Stimulated activated CD4-positive, alpha-beta T cell treated with anti-CD3 and anti-CD28 coated beads, Interleukin-12 subunit alpha, Interleukin-12 subunit beta, amount 100 ng/mL, for 24 hours (primary cell): ENCODE measurements at places on chromosomes 2 and 18.

DNA sequence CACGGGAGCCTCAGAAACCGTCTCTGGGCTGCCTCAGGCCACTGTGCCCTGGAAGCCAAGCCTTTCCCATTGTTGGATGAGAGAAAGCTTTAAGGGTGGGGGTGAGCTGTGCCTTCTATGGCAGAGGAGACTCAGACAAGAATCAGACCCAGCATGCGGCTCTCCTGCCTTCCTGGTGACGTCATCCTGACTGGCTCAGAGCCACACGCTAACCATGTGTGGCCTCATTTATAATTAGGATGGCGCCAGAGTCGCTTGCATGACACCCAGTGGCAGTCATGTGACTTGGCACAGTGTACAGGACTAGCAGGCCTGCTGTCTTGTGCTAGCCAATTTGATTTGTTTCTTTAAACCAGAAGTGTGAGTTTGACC is 99.1 kb downstream of the SH3BP4 start:
- no peak for DNase-seq

- DNase-seq, result no peak
Measured at GRCh38 chr2:148046802-148047201, 25.9 kb downstream of the MBD5 start.

DNA sequence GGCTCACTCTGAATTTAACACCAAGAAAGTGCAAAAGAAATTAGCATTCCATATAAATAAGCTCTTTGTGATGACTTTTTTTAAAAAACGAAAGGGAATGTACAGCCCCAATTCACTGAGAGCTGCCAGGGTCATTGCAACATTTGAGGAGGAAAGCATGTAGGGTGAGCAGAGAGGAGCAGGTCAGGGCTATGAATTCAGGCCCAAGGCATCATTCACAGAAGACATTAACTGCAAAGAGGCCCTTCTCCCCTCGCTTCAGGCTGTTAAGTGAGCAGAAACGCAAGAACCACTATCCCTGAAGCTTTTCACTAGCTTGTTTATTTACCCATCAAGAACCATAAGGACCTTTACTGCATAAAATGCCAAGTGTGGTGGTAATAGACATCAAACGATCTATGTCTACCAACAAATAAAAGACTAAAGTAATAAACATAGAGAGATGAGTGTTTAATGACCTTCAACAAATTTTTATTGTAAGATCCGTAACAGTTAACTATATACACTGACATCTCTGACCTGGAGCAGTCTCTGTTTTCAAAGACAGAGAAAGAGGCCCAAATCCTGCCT is 333.1 kb upstream of the HNRNPA3 start:
- DNase-seq, result no peak

- DNase-seq, result no peak
Measured at GRCh38 chr2:213036836-213037235, 114.6 kb downstream of the IKZF2 start.

- no peak for DNase-seq
Measured at GRCh38 chr2:74499940-74500577, 656 bp upstream of the LBX2 start.

- DNase-seq, result no peak
Measured at GRCh38 chr2:208595386-208596275, 189.0 kb downstream of the PTH2R start.

- DNase-seq, result no peak
Measured at GRCh38 chr18:79387214-79387613, 8.5 kb upstream of the NFATC1 start.

GRCh38 chr2:170715062-170715931 is at the start of gene SP5:
Gene SP5, plus strand, starts transcription at chr2:170715337. Its CDS starts 176 bp downstream, at chr2:170715513.
- no peak for DNase-seq

DNA sequence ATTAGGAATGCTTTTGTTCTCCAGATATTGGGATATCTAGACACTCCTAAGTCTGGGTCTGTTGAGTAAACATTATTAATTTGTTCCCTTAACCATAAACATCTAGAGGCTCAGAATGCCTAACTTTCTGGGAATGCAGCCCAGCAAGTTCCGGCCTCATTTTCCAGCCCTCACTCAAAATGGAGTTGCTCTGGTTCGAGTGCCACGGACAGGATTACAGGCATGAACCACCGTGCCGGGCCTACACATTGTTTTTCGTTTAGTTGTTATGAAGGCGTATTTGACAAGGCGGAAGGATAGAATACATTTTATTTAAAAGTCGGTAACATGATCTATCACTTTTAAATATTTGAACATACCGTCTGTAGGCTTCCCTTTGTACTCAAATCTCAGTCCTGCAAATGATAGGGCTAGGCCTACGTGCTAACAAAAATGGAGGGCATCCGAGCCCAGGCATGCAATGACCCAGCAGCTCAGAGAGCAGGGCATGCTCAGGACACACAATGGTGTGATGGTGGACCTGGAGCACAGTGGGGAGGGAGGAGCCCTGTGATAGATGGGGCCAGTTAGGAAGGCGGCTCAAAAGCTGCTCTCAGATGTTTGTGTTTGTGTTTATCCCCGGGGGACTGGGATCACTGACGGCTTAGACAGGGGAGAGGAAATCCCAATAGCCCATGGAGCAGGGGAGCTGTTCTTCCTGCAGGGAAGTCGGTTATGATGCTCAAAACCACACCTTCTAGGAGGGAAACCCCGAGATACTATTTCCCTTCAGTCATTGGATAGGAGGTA is 2.9 kb upstream of the SCYGR1 start:
- no peak for DNase-seq

DNA sequence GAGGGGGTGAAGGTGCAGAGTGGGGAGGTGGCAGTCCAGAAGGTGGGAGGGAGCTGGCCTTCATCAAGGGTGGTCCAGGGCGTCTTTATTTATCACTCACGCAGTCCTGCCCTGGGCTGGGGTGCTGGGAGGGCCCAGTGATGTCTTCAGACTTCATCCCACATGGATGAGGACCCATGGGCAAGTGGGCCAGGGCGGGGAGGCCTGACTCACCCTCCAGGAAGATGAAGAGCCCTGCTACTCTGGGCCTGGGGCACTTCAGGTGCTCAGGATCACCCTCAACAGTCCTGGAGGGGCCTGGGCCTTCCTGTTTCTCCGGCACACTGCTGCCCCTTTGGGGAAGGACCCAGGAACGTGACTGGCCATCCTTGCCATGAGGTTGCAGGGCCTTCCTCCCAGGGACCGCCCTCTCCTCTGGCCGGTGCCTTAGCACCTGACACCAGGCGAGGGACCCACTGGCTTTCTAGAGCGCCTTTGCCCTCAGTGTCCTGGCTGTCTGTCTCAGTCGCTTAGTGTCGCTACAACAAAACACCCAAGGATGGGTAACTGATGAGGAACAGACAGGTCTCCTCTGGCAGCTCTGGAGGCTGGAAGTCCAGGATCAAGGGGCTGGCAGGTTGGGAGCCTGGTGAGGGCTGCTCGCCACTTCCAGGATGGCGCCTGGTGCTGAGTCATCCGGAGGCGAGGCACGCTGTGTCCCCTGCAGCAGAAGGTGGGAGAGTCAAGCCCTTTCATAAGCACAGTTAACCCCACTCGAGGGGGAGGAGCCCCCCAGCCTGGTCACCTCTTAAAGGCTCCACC is 57.8 kb upstream of the HS6ST1 start:
- no peak for DNase-seq

- no peak for DNase-seq
Measured at GRCh38 chr2:128506534-128506933, 187.9 kb upstream of the HS6ST1 start.
